ENCODE measurements at places on chromosomes 4 and X. TPM values are rescaled to one million over a fixed set of nuclear protein-coding genes. Genes with fewer than 3 reads are reported as not detected.
A peak's percentile ranks its signal among the peaks of the same experiment; 100 is the strongest.

GRCh38 chr4:83036991-83037665 lies 2.1 kb downstream of the COPS4 start:
- no peak for DNase-seq

GRCh38 chr4:103497692-103498091 lies 222.1 kb downstream of the TACR3 start:
- DNase-seq: no peak

GRCh38 chr4:77931452-77932135 lies 69.0 kb downstream of the MRPL1 start:
- peak; percentile 8 for DNase-seq

DNA sequence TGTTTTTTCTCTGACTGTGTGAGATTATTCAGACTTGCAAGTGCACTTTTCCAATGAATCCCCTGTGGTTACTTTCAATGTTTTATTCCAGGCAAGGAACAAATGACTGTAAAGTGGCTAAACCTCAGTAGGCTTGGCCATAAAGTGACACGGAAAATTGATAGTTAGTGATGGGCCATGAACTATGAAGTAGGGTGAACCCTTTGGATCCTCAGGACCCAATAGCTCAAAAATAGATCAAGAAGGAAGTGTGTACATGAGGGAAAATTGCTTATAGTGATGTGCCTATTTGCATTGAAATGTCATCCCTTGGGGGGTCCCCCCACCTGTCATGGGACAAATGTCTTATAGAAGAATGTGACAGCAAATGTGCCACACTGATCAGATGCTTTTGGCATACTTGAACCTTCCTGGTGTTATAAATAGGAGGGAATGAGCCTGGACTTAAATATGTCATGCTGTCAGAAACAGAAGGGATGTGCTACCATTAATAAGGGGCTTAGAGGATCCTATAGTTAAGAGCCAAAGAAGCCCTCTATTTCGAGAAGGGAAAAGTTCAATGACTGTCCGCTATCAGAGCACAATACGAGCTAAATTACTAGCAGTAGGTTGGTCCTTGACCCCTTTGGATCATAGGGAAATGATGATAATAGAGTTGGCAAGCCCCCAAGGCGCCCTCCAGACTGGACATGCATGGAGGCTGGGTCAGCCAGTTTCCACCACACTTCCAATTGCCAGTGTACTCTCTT lies 30.3 kb downstream of the SLC16A2 start:
- DNase-seq: no peak

- no peak for DNase-seq
Observed at GRCh38 chrX:69257499-69258127, 92.4 kb upstream of the PJA1 start.

GRCh38 chrX:139204898-139205667 lies 325.5 kb upstream of the F9 start:
- DNase-seq: peak; percentile 67

The TCEAL7 gene
- total RNA-seq: 6.5 TPM

The SFRP2 gene
- total RNA-seq: not detected

The S100P gene
- not detected for total RNA-seq

The TET2 gene
- 3.2 TPM for total RNA-seq
